ENCODE measurements at places on chromosomes 3 and 15.

DNA sequence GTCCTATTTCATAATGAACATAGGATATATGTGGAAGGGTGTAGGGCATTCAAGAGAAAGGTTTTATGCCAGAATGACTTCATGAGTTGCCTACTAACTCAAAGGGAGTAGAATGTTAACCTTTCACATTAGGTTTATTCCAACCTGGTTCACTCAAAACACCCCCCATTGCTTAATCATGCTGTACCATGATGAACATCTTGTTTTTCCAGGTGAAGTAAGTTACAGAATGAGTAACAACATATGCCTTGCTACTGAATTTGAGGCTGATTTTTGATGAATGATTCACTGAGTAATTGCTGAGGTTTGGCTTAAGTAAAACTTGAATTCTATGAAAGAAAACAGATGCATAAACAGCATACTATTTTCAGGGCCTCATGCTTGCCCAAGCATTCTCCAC lies 5.9 kb upstream of the CLDN16 start:
- no peak for DNase-seq

DNA sequence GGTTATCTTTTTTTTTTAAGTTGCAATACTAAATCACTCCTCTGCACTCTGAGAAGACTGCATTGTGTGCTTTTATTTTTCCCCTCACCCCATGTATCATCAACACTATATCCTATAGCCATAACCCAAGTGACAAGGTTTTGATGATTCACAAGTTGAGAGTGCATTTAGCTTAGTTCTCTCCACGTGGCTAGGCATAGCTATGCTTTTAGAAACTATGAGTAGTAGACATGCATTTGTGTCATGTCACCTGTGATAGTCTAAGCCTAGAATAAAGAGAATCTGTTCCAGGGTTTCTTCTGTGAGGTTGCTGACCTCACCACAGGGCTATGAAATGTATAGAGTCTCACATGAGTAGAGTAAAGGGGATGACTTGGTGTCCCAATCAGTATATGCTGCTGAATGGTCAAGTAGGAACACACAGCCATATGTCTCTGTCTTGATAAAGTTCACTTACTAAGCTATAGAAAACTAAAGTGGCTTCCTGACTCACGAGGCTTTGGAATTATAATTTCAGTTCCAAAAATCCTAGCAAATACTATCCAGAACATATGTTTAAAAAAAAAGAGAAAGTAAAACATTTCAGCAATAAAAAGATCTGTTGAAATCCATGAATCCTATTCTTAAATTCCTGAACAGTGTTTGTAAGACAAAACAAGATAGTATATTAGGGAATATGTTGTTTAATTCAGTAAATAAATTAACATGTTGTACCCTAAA lies 206.3 kb downstream of the LSAMP start:
- no peak for DNase-seq

GRCh38 chr3:193796089-193796488 lies 203.1 kb downstream of the OPA1 start:
- DNase-seq, result no peak

GRCh38 chr3:40768046-40768445 lies 243.3 kb downstream of the ZNF621 start:
- DNase-seq, result no peak

DNA sequence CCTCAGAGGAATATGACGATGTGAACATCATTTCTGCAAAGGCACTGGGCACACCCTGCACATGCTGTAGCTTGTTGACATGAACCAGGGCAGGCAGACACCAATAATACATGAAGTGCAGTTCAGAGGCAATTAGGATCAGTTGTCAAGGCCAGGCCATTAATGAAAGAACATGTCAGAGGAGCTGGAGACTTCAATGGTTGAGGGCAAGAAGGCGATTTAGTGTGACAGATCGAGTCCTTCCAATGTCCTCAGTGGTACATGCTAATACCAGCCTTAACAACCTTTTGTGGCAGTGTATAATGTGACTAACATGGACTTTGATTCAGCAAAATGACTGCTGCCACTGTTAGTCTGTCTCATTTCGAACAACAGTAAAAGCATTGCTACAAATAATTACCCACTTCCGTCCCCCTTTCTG lies 205.2 kb upstream of the NANOGP8 start:
- DNase-seq, result no peak

DNA sequence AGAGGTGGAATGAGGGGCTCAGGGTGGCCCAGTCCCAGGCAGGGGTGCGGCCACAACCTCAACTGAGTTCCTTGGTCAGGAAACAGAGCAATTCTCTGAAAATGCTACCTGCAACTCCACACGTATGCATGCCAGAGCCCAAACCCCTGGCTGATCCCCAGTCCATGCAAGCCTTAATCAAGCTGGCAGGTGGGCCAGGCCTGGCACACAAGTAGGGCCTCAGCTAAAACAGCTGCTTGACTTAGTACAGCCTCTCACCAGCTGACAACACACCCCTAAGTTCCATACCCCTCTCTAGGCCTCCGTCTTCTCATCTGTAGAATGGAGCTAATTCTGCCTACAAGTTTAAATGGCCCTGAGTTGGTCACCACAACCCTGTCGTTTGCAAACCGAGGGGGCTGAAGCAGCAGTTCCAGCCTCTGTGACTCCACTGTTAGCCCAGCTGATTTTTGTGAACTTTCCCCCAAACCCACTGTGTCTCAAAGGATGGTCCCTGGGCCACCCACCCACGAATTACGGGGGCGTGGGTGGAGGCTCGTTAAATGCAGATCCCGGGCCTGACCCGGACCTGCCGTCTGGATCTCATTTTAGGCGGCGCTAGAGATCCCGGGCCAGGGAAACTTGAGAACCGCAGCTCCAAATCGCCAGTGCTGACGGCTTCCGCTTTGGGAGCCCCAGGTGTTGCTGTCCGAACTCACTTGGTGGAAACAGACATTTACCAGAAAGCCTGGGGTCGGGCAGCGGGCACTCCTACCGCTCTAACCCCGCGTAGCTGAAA lies 927 bp downstream of the CHDH start:
- DNase-seq, result no peak

DNA sequence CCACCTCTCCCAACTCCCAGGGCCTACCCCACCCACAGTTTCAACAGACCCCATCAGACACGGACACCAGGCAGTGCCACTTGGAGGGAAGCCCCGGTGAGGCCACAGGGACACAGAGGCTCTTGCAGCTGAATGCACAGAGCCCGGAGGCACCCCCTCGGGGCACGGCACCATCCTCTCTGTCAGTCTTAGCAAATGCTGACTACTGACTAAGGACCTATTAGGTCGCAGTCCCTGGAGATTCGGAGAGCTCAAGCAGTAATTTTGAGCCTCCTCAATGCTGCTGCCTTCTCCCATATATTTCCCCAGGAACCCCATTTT lies 79.9 kb downstream of the VGLL4 start:
- DNase-seq, result no peak

- DNase-seq, result no peak
Measured at GRCh38 chr3:36297195-36297594, 83.1 kb upstream of the STAC start.

DNA sequence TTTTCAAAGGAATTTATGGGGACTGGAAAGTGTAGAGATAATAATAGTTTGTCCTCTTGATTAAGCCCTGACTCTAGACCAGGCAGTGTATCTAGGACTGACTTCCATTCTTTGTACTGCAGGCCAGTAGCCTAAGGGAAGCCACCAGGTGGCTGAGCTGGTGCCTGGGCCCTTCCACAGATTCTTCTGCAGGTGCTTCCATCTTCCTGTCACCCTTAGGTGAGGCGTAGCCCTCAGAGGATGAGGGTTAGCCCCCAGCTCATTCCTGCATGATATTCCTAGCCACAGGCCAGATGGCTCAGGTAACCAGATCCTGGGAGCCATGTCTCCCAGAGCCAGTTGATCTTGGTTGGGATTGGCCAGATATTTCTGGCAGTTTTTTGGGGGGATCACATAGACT lies 169.0 kb upstream of the IL12A start:
- DNase-seq, result no peak

DNA sequence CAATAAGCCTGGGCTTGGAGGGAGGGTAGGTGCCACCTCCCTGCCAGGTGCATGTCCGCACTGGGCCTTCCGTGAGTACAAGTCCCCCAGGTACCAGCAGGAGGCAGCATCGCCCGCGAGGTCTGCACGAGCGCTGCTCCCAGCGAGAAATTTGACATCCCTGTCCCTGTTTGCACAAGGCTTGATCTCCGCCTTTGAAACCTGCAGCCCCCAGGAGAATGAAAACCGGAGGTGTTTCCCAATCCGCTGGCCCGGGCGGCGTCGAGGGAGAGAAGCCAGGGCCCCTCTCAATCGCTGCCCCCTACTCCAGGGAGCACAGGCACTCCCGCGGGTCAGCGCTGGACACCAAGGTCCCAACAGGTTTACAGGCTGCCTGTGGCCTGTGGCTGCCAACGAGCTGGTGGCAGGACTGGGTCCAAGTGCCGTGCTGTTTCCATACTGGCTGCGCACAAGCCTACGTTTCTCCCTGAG lies 961 bp downstream of the HAPLN3 start:
- peak; percentile 58 for DNase-seq

- DNase-seq, result no peak
Measured at GRCh38 chr3:107685383-107685782, 162.6 kb downstream of the BBX start.

DNA sequence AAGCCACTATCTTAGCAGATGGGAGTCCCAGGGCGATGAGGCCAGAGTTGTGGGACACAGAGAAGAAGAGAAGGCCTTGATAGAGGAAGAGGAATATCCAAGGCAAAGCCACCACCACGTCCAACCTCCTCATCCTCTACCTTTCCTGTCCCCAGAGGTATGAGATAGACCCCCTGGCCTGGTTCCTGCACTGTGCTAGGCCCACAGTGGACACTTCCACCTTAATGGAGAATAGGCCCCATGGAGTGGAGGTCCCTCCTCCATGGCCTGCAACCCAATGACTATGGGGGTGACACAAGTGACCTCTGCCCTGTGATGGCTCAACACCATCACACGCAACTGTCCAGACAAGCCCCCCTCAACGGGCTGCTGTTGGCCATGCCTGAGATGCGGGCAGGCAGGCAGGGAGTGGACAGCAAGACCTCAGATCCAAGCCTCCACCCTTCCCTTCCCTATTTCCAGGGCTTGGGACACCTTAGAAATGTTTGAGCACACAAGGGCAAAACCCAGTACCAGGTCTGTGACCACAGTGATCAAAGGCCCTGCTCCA lies 36.8 kb downstream of the GRAMD2A start:
- DNase-seq, result no peak

DNA sequence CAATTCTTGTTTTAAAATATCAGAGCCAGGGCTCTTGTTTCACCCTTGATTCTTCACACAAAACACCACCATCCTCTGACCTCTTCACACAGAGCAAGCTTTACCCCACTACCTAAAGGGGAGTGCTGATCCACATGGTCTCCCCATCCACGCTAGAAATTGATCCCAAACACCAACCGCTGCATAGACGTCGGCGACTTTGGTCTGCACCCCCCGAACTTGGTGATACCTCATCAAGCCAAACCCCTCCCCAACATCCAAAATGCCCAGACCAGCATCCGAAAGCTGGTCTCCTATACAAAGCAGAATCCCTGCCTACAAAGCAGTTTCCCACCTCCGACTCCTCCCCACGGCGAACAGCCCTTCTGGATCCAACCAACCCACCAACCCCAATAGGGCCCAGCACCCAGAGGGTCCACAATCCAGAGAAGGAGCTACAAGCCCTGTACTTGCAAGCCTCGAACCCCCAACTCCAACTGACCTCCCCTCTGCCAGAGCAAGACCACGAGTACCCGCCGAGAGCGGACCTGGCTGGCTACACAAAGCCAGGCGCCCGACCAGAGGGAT lies 25.8 kb upstream of the MTHFS start:
- no peak for DNase-seq

GRCh38 chr15:58064082-58064979 lies 1.2 kb downstream of the ALDH1A2 start:
- DNase-seq, result no peak

DNA sequence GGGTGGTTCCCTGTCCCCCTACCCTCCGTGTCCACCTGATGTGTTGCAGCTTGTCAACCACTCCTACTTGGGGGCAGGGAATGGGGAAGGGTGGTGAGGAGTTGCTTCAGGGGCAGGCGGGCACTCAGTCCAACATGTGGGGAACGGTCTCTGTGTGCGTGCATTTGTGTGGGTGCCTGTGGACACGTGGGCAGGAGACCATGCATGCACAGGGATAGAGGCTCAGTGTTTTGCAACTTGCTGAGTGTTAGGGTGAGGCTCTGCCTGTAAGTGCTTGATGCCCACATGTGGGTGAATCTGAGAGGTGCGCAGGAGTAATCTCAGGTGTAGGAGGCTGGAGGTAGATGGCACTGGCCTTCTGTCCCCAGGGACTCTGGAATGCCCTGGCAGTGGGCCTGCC lies 24.4 kb upstream of the TMEM115 start:
- no peak for DNase-seq

DNA sequence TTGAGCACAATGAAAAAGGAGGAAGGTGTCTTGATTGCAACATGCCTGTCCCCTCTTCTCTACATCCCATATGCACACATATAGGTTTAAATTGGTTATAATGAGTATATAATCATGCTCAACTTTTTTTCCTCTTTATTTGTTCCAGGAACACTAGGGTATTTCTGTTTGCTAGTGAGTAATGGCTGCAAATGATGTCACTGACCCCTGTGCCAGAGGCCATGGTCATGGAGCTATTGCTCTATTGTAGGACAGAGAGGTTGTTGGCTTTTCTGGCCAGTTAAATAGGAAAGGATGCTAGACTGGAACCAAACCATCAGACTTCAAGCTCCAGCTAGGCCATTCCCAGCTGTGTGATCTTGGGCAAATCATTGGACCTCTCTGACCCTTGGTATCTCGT lies 9.6 kb downstream of the ARHGEF3 start:
- no peak for DNase-seq

GRCh38 chr15:51135276-51135675 lies 40.6 kb upstream of the TNFAIP8L3 start:
- no peak for DNase-seq

DNA sequence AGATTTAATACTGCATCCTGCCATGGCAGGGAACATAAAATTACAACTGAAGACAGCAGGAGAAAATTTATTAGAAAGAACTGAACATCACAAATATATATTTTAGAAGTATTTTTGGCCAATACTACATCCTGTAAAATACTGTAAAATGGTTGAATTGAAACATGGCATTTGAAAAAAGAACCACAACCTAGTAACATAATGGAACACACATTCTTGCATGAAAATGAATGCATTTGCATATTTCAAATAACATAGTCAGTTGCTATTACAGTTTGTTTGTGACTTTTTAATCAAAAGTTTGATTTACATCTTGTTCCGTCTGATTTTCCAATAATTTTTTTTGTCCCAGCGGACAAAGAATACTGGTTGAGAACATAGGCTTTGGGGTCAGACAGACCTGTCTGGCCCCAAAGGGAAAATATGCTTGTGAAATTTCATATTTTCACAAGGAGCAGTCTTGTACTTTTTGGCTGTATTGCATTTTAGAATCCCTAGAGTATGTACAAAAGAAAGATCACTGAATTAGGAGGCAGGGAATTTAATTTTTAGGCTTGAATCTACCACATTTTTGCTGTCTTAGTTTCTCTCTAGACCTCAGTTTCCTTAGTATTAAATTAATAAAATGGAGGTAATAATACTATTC lies 268.8 kb downstream of the ADAMTSL3 start:
- no peak for DNase-seq

Data from stimulated activated CD8-positive, alpha-beta memory T cell treated with anti-CD3 and anti-CD28 coated beads, Interleukin-4, amount 100 ng/mL, for 4 hours (primary cell).